ENCODE measurements at places on chromosomes 3 and 15.
A peak's percentile ranks its signal among the peaks of the same experiment; 100 is the strongest.

- H3K4me3 ChIP-seq, result no peak overlapping the region
- peaks cover 28% of the 10 kb centered on the region for H3K27me3 ChIP-seq
- no peaks in the 10 kb centered on the region for H3K36me3 ChIP-seq
- peaks cover 10% of the 10 kb centered on the region for H3K4me1 ChIP-seq
- no peak for DNase-seq
Measured at GRCh38 chr15:91203619-91204203, 103.7 kb downstream of the SV2B start.

GRCh38 chr3:156727519-156728205 is 53.3 kb downstream of the TIPARP start:
- H3K27me3 ChIP-seq, result no peaks in the 10 kb centered on the region
- DNase-seq, result no peak
- peaks cover 5% of the 10 kb centered on the region for H3K4me1 ChIP-seq
- no peaks in the 10 kb centered on the region for H3K36me3 ChIP-seq
- H3K4me3 ChIP-seq, result no peak overlapping the region

DNA sequence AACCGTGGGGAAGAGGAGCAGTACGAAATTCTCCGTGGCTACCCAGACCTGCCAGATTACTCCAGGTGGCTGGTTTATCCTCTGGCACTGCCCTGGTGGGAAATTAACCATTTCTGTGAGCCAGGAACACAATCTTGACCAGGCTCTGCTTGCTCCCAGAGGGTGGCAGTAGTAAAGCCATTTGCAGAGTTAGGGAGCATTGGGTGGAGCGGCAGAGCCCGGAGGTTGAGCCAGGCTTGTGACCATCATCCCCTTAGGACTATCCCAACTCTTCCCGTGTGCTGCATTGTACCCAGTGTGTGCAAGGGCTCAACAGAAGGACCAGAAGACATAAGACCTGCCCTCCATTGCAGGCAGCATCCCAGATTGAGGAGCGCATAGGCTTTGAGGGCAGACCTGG is 5.3 kb downstream of the KNG1 start:
- DNase-seq, result peak; percentile 82
- H3K36me3 ChIP-seq, result no peaks in the 10 kb centered on the region
- no peaks in the 10 kb centered on the region for H3K27me3 ChIP-seq

DNA sequence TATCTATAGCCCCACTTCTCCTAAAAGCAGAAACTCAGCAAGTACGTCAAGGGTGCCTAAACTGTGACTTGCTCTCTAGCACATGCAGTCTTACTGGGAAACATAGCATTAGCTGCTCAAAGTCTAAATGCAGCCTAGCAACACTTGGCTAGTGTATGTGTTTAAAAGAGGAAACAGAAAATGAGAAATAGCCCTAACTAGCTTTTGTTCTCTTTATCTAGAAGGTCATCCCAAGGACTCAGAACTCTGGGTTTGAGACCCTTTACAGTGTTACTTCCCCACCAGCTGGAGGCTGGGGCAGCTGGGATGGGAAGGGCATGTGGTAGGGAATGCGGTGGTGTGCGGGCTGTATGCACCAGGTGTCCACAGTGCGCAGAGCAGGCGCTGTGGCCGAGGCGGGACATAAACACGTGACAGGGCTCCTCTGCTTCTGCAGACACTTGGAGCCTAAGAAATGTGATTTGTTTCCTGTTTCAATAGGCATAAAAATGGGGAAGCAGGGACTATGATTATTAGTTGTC is 13.3 kb downstream of the ETV5 start:
- no peak for DNase-seq
- no peaks in the 10 kb centered on the region for H3K36me3 ChIP-seq
- no peaks in the 10 kb centered on the region for H3K27me3 ChIP-seq
- no peak overlapping the region for H3K27ac ChIP-seq
- H3K4me1 ChIP-seq, result peaks cover 30% of the 10 kb centered on the region

- no peak overlapping the region for H3K27ac ChIP-seq
- no peak for DNase-seq
- no peaks in the 10 kb centered on the region for H3K36me3 ChIP-seq
Measured at GRCh38 chr3:100984308-100984707, 8.9 kb downstream of the ABI3BP start.

DNA sequence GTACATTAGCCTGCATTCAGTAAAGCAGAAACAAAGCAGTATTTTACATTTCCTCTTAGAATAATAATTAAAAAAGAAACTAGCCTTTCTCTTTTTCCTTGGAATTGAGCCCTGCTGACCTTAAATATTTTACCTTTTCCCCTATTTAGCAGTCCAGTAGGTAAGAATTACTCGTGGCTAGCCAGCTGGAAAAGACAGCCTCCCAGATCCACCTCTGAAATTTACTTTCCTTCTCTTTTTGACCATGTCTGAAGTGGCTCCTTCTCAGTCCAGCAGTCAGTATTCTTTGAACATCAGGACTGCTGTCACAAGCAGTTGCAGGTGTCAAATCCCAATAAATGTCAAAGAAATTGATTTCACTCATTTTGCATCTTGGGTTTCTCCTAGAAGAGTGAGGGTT is 311.5 kb upstream of the DCBLD2 start:
- no peak overlapping the region for H3K27ac ChIP-seq
- no peaks in the 10 kb centered on the region for H3K27me3 ChIP-seq
- H3K36me3 ChIP-seq, result no peaks in the 10 kb centered on the region
- H3K4me3 ChIP-seq, result no peak overlapping the region
- DNase-seq, result no peak

DNA sequence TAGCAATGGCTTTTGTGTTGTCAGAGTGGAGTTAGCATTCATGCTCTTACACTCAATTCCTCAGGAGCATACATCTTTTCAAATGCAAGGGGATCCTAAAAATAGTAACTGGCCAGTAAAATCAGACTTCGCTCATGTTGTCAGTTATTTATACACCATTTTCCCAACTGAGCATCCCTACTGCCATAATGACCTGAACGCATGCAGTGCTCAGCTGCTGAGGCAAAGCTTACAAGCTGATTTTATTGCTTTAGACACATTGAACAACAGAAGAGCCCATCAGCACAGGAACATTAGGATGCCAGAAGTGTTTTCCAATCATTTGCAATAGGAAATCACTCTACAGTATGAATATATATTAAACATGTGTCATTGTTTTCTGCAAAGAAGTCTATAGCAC is 689.7 kb upstream of the BCHE start:
- H3K27me3 ChIP-seq, result no peaks in the 10 kb centered on the region
- DNase-seq, result no peak
- H3K36me3 ChIP-seq, result no peaks in the 10 kb centered on the region

- H3K36me3 ChIP-seq, result no peaks in the 10 kb centered on the region
- no peak overlapping the region for H3K4me3 ChIP-seq
- no peaks in the 10 kb centered on the region for H3K4me1 ChIP-seq
- H3K27ac ChIP-seq, result no peak overlapping the region
Measured at GRCh38 chr3:27657871-27658270, 64.3 kb downstream of the EOMES start.

DNA sequence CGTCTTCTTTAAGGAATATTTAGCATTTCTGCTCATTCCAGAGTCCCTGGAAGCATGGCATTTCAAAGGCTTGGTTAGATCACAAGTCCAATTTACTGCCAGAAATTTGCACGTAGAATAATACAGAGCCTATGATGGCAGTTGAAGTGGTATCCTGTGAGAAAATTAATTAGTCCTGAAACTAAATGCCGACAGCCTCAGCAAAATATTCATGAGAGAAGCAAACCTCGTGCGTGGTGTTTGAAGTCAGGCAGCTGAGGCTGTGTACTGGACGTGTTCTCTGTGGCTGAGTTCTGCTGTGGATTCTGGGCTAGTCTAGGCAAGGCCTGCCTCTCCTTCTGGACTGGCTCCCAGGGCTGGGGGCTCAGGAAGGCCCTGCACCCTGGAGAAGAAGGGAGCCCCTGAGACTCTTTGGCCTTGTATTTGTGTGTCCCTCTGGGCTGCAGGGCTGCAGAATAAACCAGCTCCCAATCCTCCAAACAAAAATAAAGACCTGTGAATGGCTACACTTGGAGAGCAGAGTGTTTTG is 106.6 kb downstream of the APBA2 start:
- H3K4me1 ChIP-seq, result no peaks in the 10 kb centered on the region
- no peak overlapping the region for H3K27ac ChIP-seq
- no peaks in the 10 kb centered on the region for H3K27me3 ChIP-seq
- no peaks in the 10 kb centered on the region for H3K36me3 ChIP-seq
- peak; percentile 23 for DNase-seq

GRCh38 chr3:171404376-171404967 is 55.7 kb downstream of the TNIK start:
- H3K4me3 ChIP-seq, result no peak overlapping the region
- H3K27ac ChIP-seq, result no peak overlapping the region
- no peak for DNase-seq
- H3K4me1 ChIP-seq, result no peaks in the 10 kb centered on the region

DNA sequence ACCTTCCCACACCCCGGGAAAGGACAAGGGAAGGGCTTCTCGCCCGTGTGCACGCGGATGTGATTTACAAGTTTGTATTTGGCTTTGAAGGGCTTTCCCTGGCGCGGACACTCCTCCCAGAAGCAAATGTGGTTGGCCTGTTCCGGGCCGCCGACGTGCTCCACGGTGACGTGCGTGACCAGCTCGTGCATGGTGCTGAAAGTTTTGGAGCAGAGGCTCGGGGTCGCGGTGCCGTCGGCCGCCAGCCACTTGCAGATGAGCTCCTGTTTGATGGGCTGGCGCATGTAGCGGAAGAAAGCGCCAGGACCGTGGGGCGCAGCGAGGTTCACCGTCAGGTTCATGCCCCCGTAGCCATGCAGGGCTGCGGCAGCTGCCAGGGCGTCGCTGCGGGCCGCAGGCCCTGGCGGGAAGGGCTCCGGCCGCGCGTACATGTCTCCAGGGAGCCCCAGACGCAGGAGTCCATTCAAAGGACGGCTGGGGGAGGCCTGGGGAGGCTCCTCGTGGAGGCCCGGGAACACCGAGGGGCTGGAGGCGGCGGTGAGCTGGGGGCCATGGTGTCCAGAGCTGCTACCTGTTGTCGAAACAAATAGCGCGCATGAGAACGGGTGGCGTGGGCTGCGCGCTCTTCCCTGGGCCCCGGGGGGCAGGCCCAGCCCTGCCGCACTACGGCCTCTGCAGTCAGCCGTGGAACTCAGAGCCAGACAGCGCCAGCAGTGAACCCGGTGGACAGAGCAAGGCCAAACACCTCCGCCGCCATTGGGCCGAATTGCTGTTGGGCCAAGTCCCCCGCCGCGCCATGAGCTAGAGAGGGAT is 10.2 kb downstream of the ZIC4 start:
- peak; percentile 84 for DNase-seq
- H3K4me1 ChIP-seq, result peaks cover 6% of the 10 kb centered on the region
- H3K27ac ChIP-seq, result peak overlapping the region; percentile 97

GRCh38 chr15:89767411-89767915 is 8.7 kb upstream of the MESP2 start:
- no peak overlapping the region for H3K27ac ChIP-seq
- H3K36me3 ChIP-seq, result no peaks in the 10 kb centered on the region
- no peak overlapping the region for H3K4me3 ChIP-seq
- DNase-seq, result peak; percentile 82
- no peaks in the 10 kb centered on the region for H3K27me3 ChIP-seq

GRCh38 chr15:48856942-48857341 is 21.0 kb upstream of the EID1 start:
- peak; percentile 66 for DNase-seq
- no peaks in the 10 kb centered on the region for H3K27me3 ChIP-seq
- H3K27ac ChIP-seq, result no peak overlapping the region
- H3K36me3 ChIP-seq, result no peaks in the 10 kb centered on the region

- H3K27ac ChIP-seq, result no peak overlapping the region
- peaks cover 4% of the 10 kb centered on the region for H3K4me1 ChIP-seq
- H3K36me3 ChIP-seq, result no peaks in the 10 kb centered on the region
Measured at GRCh38 chr3:12948891-12949711, 107.7 kb upstream of the RPL32 start.

- DNase-seq, result no peak
- H3K27me3 ChIP-seq, result no peaks in the 10 kb centered on the region
- no peak overlapping the region for H3K4me3 ChIP-seq
- H3K4me1 ChIP-seq, result no peaks in the 10 kb centered on the region
- no peak overlapping the region for H3K27ac ChIP-seq
Measured at GRCh38 chr3:14574183-14574582, 34.0 kb upstream of the GRIP2 start.

DNA sequence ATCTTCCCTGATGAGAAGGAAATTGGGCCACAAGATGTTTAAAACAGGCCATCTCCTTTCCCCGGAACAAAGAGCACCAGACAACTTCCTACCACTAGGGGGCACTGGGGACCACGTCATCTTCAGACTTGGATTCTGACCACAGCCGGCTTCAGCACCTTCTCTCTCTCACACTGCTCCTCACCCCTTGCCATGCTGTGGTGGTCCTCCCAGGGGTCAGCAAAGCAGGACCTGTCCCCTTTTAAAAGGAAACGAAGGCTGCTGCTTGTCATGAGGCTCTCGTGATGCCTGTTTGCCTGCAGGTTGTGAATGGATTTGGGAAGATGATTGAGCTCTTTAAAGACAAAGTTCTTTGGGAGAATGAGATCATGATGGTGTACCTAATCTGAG is 16.2 kb downstream of the RFT1 start:
- H3K4me1 ChIP-seq, result peaks cover 3% of the 10 kb centered on the region
- H3K27me3 ChIP-seq, result no peaks in the 10 kb centered on the region
- DNase-seq, result peak; percentile 94

GRCh38 chr3:72042397-72043203 is 257.7 kb upstream of the PROK2 start:
- DNase-seq, result peak; percentile 65
- H3K4me3 ChIP-seq, result no peak overlapping the region
- H3K36me3 ChIP-seq, result no peaks in the 10 kb centered on the region
- H3K27ac ChIP-seq, result no peak overlapping the region
- peaks cover 3% of the 10 kb centered on the region for H3K4me1 ChIP-seq
- no peaks in the 10 kb centered on the region for H3K27me3 ChIP-seq

GRCh38 chr15:36579792-36580431 is 486 bp downstream of the CDIN1 start:
- no peaks in the 10 kb centered on the region for H3K27me3 ChIP-seq
- no peak overlapping the region for H3K27ac ChIP-seq
- H3K4me3 ChIP-seq, result peak overlapping the region; percentile 75
- no peaks in the 10 kb centered on the region for H3K4me1 ChIP-seq
- DNase-seq, result no peak

DNA sequence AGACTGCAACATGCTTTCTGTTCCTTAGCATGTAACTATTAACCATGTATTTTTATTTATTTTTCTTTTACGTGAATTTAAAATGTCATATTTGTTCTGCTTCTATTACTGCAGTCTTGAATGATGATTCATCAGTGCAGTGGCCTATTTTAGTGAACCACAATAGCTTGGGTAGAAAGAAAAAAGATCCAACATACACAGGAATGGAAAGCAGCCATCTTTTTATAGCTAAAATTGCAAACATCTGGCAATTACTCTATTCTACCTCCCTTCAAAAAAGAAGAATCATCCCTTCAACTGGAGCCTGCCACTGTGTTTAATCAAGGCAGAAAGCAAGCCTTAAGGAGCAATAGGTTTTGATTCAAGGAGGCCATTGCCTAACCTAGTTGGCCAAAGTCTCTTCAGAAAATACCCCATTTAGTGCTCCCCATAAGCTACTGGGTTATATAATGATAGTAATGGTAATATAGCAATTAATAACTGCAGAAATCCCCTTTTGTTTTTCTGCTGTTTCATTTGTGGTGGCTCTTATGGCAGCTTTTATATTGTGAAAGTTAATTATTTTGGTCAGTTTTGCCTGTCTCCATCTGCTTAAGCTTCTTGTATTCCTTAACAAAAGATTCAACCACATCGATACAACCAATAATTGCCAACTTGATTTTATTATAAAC is 267.3 kb downstream of the LPP start:
- no peak for DNase-seq
- no peaks in the 10 kb centered on the region for H3K27me3 ChIP-seq
- no peak overlapping the region for H3K27ac ChIP-seq
- no peak overlapping the region for H3K4me3 ChIP-seq
- peaks cover 21% of the 10 kb centered on the region for H3K36me3 ChIP-seq
- H3K4me1 ChIP-seq, result no peaks in the 10 kb centered on the region
